ENCODE measurements at places on chromosomes 7 and 10. TPM values are rescaled to one million over a fixed set of nuclear protein-coding genes. Genes with fewer than 3 reads are reported as not detected.

GRCh38 chr7:20508109-20508508 lies 107.4 kb upstream of the ABCB5 start:
- no peak for DNase-seq

- DNase-seq, result peak; percentile 61
Observed at GRCh38 chr10:104274762-104275721, 6.1 kb downstream of the GSTO2 start.

GRCh38 chr7:51160990-51161615 lies 155.5 kb downstream of the COBL start:
- DNase-seq, result peak; percentile 67

- DNase-seq, result no peak
Observed at GRCh38 chr7:6691103-6691502, 15.6 kb downstream of the ZNF12 start.

DNA sequence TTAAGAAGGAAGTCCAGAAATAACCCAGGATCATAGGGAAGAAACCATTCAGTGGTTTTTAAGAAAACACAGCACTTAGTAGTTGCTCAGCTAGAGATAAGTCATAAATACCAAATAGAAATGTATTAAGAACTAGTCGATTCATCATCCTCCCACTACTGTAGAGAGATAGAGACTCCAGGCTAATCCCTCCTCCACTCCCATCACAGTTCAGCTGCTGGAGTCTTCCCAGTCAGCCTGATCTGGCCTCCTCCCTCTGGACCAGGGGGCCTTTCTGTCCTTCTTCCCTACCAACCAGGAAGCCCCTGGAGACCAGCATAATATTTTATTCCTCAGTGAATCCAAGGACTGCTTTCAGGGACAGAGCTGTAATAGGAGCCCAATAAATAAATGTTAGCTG lies 294.1 kb upstream of the YAE1 start:
- DNase-seq, result no peak

DNA sequence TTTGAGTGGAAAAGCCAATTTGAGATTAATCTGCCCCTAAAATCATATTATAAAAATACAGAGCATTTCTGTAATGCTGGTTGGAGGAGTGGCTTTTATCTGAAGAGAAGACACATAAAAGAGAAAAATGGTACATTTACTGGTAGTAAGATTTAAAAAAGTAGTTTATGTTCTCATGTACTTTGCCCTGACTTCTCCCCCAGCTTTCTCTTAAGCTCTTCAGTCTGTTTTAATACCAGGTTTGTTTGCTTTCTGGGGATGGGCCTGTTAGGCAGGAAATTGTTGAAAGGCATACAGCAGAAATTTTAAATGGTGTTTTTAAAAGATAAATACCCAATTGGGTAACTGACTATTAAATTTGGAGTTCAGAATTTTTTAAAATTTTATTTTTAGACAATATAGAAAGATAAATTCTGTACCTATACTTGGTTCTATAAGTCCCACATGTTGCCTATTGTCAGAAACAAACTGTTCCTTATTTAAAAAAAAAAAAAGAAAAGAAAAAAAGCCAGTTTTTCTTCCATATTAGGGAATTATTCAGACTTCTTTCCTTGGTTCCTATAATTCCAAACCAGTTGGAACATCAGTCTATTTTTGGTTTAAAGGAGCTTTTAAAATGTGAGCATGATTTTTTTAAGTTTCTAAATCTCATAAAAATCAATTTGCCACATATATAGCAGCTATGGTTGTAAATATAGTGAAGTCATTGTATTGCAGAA lies 136.6 kb downstream of the ARID5B start:
- DNase-seq, result no peak

- no peak for DNase-seq
Observed at GRCh38 chr10:118633786-118634185, 38.3 kb upstream of the PRLHR start.

DNA sequence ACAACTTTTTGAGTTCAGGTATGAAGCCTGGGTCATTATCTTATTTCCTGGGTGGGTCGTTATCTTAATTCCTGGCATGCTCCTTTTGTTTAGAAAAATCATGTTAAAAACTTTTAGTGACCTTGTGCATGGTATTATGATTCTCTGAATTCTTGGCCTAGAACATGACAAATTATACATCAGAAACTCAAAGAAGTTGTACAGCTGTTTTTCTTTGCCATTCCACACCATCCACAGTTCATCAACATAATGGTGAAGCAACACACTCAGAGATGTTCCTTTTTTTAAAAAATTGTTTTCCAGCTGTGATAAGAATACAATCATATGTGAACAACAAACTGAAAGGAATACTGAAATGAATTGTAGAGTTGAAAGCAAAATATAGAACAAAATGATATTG lies 149.2 kb upstream of the SEMA3D start:
- DNase-seq, result no peak

DNA sequence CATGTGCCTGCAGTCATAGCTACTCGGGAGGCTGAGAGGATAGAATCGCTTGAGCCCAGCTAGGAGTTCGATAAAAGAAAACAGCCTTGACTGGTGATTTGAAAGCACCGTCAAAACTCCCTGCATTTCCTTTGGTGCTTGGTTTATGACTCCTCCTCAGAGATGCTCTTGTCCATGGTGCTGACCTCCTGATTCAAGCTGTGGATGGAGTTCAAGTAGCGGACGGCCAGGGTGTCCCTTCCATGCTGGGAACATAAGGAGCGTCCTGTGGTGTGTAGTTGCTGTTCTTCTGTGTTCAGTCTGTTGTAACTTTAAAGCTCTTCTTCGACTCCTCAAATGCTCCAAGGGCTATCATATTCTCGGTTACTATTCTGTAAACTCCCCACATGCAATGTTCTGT lies 382.5 kb upstream of the KIAA1217 start:
- no peak for DNase-seq

The C10orf143 gene
- total RNA-seq, result 11.6 TPM

The FRMPD2 gene
- 3.4 TPM for total RNA-seq

The GDF2 gene
- not detected for total RNA-seq
